T-cell (primary cell): ENCODE measurements at places on chromosomes 7 and 10.

- DNase-seq = no peak
These were observed 528.7 kb upstream of the DPP6 start for GRCh38 chr7:153523320-153524015.

DNA sequence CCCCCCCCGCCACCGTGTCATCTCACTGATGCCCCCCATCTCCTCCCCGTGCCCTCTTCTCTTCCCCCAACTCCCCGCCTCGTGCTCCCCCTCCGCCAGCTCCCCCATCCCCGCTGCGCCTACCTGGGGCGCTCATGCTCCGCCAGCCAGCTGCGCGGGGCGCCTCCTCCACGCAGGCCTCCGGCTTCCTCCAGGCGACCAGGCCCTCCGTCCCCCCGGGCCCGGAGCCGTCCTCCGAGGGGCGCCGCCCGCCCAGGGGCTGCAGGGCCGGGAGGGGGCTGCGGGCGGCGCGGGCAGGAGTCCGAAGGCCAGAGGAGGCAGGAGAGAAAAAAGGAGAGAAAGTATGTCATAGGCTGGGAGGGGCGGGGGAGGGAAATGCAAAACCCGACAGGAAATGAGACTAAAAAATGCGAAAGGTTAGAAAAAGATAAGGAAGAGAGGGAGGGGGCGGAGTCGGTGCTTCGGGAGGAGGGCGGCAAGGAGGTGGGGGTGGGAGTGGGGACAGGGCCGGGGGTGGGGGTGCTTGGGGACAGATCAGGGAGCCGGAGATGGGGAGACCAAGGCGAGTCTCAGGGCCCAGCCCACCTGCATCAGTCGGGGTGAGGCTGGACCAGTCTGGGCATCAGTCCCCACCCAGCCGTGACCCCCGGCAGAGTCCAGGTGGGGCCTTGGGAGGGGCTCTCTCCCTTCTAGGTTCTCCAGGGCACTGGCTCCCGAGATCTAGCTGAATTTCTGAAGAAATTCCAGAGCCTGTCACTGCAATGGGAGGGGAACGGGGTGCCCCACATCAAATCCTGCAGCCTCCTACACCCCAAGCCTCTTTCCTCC is at the start of gene CARD11:
Gene CARD11, minus strand, starts transcription at position 324 of the 828 bp plus-strand sequence. CDS start 85,361 bp downstream, outside the sequence.
- DNase-seq = peak; percentile 33

DNA sequence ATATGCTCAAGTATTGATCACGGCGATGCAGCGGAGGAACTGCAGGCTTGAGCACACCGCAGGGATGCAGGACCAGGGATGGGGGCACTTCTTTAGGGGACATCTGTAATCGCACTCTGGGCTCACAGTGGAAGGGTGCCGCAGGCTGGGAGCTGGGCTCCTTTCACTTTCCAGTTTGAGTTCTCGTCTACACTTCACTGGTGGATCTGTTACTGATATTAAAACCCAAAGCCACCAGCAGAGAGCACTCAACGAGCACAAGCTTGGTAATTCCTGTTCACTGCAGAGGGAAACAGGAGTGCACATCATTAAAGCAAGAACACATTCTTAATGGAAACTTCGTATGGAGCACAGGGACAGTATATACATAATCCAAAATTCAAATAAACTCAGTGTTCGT is 91.3 kb downstream of the PARD3 start:
- no peak for DNase-seq

DNA sequence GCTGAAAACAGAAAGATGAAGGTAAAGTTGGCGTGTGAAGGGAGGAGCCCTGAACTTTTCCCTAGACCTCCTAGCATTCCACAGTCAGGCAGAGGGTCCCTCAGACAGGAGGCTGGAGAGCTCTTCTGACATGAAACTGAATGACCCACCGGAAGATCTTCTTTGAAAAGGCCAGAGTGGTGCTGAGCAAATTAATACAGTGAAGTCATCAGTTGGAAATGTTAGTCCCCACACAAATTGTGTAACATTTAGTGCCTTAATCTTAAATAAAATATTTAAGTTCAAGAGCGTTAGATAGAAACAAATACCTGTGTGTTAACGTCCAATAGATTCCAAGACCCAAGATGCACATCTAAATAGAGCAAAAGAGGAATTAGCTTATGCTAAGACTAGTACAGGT is 49.0 kb upstream of the WNT16 start:
- no peak for DNase-seq

DNA sequence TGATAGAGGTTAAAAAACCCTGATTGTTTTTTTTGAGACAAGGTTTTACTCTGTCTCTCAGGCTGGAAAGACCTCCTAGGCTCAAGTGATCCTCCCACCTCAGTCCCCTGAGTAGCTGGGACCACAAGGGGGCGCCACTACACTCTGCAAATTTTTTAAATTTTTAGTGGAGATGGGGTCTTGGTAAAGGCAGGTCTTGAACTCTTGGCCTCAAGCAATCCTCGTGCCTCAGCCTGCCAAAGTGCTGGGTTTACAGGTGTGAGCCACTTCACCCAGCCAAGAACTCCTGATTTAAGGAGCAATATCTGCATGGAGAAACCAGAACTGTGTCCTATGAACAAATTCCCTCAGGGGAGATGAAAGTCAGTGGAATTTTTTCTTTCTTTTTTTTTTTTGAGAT is 7.3 kb upstream of the KLHDC10 start:
- peak; percentile 59 for DNase-seq

DNA sequence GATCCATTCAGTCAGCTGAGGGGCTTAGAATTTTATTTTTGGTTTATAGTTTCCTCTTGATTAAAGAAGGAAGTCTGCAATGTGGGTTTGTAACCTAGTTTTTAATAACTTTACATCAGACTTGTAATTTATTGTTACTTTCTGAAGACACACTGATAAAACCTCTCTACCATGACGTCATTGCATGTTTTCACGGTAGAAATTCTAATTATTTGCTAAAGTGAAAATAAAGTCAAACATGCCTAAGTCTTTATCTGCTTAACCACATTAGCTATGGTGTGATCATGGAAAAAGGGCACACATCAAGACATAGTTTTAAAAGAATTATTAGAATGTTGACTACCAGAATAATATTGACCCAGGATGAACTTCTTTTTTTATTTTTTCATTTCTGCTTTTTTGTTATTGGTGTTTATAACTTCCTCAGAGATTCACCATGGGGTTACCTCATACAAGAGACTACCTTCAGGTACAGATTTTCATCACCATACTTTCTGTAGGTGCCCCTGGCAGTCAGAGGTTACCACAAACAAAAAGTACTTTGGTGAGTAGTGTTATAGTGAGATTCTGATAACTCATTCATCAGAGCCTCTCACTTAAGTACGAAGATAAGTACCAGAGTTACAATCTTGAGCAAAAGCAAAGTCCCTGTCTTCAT is 7.0 kb upstream of the PANK1 start:
- DNase-seq = no peak

DNA sequence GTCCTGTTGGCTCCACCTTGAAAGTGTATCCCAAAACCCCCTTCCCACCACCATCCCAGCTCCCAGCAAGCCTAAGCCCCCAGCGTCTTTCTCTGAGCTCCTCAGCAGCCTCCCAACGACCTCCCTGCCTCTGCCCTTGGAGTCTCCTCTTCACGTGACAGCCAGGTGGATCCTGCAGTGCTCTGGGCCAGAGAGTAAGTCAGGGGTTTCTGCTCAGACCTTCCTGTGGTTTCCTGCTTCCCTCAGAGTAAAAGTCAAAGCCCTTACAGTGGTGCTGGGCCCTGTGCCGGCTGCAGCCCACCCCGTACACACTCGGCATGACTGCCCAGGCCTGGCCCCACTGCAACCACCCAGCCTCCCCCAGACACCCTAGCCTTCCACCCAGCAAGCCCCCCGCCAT is 51.9 kb downstream of the OAT start:
- no peak for DNase-seq

DNA sequence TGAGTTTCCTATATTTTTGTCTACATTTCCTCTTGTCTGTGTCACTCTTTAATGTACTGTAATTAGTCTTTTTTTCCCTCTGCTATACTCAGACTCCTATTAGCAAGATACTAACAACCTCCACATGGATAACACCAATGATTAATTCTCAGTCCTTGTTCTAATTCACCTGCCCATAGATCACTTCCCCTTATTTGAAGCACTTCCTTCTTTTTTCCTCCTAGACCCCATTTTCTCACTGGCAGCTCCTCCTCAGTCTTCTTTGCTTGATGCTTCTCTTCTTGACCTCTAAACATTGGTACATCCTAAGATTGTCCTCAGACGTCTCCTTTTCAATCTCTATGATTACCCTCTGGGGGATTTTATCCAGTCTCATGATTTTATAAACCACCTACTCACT is 98.2 kb upstream of the IMMP2L start:
- DNase-seq = no peak

DNA sequence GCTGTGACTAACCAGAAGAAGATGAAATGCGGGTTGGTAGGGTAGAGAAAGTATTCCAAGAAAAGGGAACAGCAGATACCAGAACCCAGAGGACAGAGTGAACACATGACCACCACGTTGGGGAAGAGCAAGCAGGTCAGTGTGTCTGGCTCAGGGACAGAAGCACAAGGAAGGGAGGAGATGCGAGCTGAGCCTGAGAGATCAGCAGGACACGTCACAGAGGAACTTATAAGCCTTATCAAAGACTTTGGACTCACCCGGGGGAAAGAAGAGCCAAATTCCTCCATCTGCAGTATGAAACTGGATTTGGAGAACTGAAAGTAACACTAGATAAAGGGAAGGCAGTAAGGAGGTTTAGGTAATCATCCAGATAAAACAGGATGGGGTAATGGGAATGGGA is 232.1 kb upstream of the NPVF start:
- no peak for DNase-seq

- no peak for DNase-seq
These were observed 91.6 kb downstream of the AMPH start for GRCh38 chr7:38539477-38540081.
